ENCODE measurements at places on chromosomes 6 and 20.

GRCh38 chr20:14536738-14537137, 199.3 kb upstream of the FLRT3 start:
- DNase-seq = no peak

DNA sequence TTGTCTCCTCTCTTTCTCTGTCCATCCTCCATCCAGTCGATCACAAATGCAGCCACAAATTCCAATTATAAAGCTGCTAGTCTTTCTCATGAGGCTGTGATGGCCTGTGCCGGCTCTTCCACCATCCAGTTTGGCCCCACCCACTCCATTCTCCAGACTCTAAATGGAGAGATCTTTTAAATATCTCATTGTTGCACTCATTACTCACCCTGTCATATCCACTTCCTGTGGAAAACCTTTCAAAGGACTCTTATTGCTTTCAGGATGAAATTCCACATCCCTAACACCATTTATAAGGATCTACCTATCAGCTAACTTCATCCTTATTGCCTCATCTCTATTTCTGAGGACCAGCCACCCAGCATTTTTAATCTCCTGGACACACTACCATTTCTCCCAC, 70.6 kb downstream of the NRN1 start:
- DNase-seq = no peak

GRCh38 chr6:5506597-5506996, 245.3 kb downstream of the FARS2 start:
- DNase-seq = no peak

DNA sequence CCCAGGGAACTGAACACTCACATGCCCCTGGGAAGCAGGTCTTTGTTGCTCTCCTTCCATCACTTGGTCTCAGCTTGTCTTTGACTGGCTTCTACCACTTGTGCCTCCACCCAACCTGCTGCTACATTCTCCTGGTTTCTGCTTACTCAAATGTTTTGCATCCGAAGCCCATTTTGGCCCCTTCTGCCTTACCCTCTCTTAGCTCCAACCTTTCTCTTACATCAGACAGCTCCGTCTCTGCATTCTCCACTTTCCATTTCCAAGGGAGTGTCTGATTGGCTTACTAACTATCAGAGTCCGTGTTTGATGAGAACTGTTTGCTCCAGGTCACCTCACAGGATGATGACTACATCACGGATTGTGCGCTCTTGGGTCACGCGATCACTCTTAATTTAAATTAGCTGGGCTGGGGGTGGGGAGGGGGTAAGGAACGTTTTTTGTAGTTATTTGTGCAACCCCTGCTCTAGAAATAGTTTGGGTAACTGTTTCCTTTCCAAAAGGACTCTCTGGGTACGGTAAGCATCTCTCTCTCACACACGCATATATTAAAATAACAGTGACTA, 844 bp upstream of the ABRACL start:
- DNase-seq = peak; percentile 9

DNA sequence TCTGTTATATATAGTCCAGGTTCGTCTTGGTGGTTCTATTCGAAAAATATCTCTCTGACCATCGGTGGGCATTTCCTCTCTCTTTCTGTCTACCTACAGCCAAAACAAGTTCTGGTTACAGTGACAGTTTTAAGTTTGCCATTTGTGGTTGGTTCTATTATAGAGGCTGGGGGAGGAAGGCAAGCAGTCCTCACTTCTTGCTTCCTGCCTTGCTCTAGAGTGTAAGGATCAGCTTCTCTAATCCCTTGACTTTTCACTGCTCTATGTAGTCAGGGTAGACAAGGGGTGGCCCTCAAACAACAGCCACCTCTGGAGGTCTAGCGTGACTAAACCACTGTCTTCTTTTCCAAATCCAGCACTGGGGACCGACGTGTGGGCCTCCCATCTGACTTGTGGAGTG, 16.1 kb downstream of the E2F3 start:
- no peak for DNase-seq

DNA sequence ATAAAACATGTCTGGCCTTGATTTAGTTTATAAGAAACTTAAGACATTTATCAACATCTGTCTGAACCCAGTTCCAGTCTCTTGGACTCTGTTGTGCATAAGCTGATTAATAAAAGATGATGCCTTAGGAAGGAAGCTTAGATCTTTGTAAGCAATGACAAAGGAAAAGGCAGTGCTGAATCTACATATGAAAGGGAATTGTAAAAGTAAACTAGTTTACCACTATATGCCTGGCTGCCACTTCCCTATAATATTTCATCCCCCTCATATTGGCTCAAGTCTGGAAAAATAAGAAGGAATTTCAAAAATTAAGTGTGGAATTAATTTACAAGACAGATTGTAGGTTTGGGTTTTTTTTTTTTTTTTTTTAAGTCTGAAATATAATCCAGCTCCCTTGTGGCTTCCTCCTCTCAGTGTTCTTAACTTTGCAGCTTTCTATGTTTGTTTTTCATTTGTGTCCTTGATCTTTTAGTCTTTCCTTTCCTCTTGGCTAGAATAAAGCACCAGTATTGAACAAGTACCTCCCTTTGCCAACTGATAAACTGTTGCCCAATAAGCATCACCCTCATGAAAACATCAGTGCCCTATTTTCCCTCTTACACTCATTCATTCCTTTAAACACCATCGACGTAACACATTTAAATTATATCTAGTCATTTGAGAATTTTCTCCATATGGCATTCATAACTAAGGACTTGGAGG, 146.7 kb upstream of the TBX18 start:
- no peak for DNase-seq

- DNase-seq = no peak
Observed at GRCh38 chr6:113451049-113451448, 406.1 kb upstream of the MARCKS start.

GRCh38 chr6:53309059-53309900, 39.5 kb downstream of the ELOVL5 start:
- DNase-seq = no peak

GRCh38 chr20:50498071-50498776, 12.0 kb upstream of the PTPN1 start:
- no peak for DNase-seq

- DNase-seq = no peak
Observed at GRCh38 chr6:25306379-25306778, 27.2 kb downstream of the CARMIL1 start.

DNA sequence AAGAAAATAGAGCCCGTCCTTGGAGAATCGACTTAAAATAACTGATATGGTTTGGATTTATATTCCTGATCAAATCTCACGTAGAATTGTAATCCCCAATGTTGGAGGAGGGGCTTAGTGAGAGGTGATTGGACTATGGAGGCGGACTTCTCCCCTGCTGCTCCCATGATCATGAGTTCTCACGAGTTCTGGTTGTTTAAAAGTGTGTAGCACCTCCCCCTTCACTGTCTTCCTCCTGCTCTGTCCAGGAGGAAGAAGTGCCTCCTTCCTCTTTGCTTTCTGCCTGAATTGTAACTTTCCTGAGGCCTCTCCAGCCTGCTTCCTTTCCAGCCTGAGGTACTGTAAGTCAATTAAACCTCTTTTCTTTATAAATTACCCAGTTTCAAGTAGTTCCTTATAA, 529.2 kb downstream of the HAO1 start:
- no peak for DNase-seq

GRCh38 chr6:48550603-48551002, 439.6 kb upstream of the PTCHD4 start:
- no peak for DNase-seq

GRCh38 chr20:47389867-47390347, 33.4 kb upstream of the ZMYND8 start:
- DNase-seq = no peak
